Stimulated activated CD4-positive, alpha-beta T cell treated with anti-CD3 and anti-CD28 coated beads, Interleukin-15, amount 100 ng/mL, for 1 hour (primary cell): ENCODE measurements at places on chromosomes 7 and 10.

- DNase-seq: no peak
Observed at GRCh38 chr7:144777005-144777839, 58.6 kb downstream of the TPK1 start.

GRCh38 chr7:50303335-50304128, 984 bp upstream of the IKZF1 start:
- no peak for DNase-seq

GRCh38 chr7:135666156-135666555, 3.8 kb downstream of the STMP1 start:
- DNase-seq: no peak

- DNase-seq: no peak
Observed at GRCh38 chr10:79409038-79409725, 36.2 kb downstream of the ZCCHC24 start.

DNA sequence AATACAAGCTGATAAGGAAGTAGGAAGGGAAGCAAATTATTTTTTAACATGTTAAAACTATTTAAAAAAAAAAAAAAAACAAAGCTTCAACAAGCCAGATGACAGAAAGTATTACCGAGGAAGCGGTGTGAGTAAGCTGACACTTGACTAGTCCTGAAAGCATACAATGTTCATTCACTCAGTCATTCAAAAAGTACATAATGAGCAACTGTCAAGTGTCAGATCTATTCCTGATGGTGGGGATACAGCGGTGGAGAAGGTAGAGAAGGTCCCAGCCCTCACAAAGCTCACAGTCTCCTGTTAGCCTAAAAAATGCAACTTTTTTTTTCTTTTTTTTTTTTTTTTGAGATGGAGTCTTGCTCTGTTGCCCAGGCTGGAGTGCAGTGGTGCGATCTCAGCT, 40.0 kb downstream of the RAPGEF5 start:
- DNase-seq: no peak

DNA sequence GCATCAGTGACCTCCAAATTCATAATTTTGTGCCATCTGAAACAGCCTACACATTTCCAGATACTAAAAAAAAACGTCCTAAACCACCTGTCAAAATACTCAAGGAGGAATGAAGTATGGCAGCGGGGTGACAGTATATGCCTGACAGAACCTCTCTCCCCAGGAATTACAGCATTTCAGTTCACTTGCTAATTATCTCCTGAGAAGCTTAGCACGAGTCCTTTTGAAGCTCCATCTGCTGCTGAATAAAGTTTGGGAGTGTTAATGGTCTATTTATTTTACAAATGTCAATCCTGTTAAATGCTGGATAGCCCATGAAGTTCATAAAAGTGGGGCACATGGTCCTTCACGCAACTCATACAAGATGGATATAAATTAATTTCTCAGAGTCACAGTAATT, 29.4 kb upstream of the ANLN start:
- no peak for DNase-seq

DNA sequence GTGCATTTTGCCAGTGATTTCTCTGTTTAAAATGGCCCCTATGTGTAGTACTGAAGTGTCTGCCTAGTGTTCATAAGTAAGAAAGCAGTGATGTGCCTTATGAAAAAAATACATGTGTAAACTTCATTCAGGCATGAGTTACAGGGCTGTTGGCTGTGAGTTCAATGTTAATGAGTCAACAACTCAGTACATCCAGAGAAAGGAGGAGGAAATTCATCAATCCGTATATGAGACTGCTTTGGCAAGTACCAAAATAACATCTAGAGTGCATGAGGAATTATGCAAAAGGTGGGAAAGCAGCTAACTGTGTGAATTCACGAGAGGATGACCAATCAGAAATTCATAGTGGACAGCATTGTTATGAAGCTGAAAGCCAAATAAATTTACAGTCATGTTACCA, 255.6 kb downstream of the ZEB1 start:
- no peak for DNase-seq

- no peak for DNase-seq
Observed at GRCh38 chr10:116134322-116134721, 138.7 kb downstream of the GFRA1 start.

GRCh38 chr10:61937631-61938351, 36.3 kb downstream of the ARID5B start:
- no peak for DNase-seq

DNA sequence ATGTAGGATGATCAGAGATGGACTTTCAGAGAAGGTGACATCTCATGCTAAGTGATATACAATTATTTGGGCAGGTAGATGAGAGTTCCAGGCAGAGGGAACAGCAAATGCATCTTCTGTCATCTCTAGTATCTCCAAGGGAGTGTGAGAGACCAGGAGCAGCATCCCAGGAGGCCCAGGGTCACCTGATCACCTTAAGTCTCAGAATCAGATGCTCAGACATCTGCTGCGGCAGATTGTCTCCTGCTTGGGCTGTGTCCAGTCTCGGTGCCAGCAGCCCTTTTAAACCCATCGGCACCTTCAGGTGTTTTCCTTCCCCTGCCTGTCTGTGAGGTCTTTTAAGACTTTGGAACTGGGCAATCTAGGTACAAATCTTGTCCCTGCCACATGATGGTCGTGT, 690.6 kb downstream of the LRMDA start:
- DNase-seq: no peak

DNA sequence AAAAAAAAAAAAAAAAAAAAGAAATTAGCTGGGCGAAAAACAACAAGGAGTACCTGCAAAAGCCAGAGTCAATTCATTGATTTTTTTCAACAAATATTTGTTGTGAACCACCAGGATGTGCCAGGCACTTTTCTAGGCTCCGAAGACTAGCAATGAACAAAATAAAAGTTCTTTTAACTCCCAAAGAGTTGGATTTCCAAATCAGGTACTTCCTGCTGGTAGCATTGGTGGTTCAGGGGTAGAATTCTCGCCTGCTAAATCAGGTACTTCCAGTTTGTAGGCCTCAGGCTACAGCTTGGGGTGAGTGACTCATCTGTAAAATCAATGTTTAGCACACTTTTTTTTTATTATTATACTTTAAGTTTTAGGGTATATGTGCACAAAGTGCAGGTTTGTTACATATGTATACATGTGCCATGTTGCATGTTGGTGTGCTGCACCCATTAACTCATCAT, 10.9 kb downstream of the PPA1 start:
- DNase-seq: no peak

DNA sequence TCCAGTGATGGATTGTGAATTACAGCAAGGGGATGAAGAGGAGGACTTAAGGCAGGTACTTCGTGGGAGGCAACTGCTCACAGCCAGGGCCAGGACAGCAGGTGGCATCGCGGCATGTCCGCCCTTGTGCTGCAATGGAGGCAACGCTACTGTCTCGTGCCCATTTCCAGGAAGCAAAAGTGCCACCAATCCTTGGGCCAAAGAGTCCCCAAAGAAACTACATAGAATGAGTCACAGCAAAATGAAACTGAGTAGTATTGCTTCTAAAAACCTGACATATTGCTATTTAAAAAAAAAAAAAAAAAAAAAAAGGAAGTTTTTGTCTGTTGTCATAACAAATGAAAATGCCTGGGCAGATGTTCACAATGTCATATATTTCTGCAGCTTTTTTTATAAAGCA, 46.6 kb downstream of the RSU1 start:
- DNase-seq: no peak

DNA sequence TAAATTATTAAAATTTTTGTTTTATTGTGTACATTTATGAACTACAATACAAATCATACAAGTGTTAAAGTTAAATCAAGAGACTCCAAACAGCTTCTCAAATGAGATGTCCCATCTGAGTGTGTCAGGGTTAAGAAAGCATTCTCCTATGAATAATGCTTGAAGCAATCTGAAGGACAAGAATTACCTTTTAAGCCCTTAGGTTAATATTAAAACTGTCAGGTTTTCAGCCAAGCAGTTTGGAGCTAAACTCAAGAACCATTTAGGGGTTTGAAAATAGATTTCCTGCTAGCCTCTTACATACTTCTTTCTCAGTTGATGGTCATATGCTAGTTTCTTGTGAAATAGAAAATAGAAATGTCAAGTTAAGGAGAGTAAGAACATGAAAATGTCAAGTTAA, 38.3 kb downstream of the LIPJ start:
- no peak for DNase-seq

GRCh38 chr7:131607291-131608115, 51.1 kb upstream of the PODXL start:
- no peak for DNase-seq

GRCh38 chr10:114925587-114926586, 12.1 kb upstream of the TRUB1 start:
- no peak for DNase-seq

DNA sequence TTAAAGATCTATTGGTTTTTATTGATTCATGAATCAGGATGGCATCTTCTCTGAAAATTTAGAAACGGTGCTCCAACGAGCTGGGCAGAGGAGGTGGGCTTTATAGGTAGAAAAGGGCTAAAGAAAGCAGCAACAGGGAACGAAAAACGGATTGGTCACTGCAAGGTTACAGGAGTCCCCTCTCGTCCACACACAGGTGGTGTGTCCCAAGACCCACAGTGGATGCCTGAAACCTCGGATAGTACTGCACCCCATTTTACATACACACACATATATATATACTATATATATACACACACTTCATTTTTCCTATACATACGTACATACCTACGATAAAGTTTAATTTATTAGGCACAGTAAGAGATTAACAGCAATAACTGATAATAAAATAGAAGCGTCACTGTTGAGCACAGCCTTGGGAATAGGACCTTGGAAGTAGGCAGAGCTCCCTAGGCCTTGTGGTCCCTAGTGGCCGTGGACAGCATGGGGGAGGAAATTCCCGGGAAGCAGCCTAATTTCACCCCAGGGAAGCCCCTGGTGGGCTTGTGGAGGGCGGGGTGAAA, 737 bp upstream of the NUB1 start:
- no peak for DNase-seq

DNA sequence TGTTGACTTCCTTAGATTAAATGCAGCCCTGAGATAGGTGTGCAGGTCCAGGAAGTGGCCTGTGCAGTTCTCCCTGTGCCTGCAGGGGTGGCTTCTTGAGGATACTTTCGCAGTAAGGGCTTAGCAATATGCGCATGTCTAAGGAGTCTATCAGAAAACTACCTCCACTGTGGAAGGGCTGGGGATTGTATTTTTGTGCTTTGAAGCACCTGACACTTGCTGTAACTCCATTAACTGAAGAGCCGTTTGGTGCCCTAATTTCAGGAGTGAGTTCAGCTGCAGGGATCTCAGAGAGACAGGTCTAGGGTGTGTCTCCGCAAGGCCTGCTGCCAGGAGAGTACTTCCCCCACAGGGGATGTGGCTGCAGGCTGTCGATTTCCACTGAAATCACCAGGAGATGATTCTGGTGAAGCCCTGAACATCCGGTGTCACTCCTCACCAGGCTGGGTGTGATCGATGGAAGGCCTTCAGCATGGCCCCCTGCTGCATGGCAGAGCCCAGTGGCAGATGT, 35.5 kb downstream of the IKZF1 start:
- peak; percentile 50 for DNase-seq

- DNase-seq: no peak
Observed at GRCh38 chr10:126075009-126075408, 178.6 kb downstream of the FANK1 start.

- DNase-seq: no peak
Observed at GRCh38 chr10:128121750-128122412, 4.3 kb downstream of the MKI67 start.

DNA sequence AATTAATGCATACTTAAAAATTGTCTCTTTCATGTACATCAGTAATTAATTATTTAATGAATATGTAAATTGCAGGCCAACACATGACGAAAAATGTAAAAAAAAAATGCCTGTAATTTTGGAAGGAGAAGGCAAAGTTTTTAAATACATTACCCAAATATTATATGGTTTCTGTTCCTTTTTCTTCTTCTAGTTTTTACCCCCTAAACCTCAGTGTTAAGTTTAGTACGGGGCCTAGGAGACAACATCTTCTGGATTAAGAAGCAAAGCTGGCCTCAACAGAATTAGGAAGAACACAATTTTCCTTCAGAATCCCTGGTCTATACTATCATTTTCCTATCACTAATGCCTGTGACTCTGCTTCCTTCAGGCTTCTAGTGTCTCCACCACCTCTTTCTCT, 459.3 kb upstream of the NRP1 start:
- DNase-seq: no peak

DNA sequence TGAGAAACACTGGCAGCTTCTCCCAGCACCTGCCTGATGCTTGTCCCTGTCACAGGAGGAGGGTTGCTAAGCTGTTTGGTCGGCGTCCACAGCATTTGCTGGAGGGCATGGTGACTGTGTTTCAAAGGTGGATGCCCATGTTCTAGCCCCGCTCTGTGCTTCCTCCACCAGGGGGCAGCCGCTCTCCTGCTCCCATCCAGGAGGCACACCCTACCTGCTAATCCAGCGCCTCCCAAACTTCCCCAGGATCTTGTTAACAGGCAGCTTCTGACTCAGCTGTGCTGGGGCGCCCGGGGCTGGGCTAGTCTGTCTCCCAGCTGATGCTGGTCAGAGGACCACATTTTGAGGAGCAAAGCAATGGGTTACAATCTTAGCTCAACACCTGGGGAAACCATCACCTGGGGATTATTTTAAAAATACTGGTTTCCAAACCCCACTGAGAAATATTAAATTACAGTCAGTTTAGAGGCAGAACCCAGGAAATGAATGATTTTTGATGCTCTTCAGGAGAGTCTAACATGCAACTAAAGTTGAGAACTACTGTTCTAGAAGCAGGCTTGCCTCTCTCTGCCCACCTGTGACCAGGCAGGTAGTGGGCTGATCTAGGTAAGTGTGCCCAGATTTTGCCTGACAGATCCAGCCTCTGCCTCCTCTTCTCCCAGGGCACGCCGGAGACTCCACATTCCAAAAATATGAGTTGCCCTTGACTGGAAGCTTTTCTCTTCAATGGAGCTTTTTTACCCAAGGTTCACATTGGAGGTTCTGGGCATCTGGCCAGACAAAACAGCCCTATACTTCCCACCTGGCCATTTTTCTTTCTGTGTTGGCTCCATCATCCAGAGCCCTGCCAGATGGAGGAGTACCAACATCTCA, 92.7 kb upstream of the GPR26 start:
- peak; percentile 14 for DNase-seq

- no peak for DNase-seq
Observed at GRCh38 chr7:71419546-71420337, 287.8 kb downstream of the GALNT17 start.

- DNase-seq: no peak
Observed at GRCh38 chr10:80283119-80283518, 6.3 kb downstream of the MAT1A start.
